WTC11 (cell line): ENCODE measurements at places on chromosomes 5 and 9. TPM values are rescaled to one million over a fixed set of nuclear protein-coding genes. Genes with fewer than 3 reads are reported as not detected.

DNA sequence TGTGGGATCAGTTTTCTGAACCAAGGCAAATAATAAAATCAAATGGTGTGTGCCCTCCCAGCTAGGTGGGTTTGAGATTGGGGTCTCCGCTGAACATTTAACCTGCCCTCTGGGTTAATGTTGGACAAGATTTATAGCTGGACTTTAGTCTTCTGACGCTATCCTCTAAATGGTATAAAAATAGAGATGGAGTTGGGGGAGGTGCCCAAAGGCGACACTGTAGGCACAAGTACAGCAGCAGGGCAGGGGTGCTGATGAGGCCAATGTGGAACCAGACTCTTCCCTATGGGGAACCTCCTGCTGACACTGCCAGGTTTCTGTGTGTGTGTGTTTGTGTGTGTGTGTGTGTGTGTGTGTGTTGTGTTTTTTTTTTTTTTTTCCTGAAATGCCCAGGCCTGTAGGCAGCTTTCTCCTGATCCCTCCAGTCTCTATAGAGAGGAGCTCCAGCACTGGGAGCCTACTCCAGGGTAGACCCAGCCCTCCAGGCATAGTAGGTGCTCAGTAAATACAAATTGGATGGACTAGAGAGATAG, 37.9 kb downstream of the PCDH1 start:
- DNase-seq, result no peak

ARID3C gene
- 0.14 to 0.23 TPM (median 0.15 TPM) in 3 replicates for total RNA-seq

DNA sequence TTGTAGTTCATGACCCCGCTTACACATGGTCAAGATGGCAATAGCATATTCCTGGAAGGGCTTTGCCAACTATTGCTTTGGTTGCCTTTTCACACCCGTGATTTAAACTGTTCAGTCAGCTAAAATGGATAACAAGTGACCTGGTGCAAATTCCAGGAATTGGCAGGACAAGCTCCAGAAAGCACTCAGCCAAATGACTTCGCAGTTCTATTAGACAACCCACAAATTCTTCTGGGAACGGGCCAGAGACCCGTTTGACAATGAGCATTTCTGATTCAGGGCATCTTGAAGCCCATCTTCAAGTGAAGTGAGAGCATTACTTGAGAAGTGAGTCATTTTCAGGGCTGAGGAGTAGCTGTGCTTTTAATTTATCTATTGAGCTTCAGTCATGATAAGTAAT, 165.0 kb downstream of the DROSHA start:
- no peak for DNase-seq

DNA sequence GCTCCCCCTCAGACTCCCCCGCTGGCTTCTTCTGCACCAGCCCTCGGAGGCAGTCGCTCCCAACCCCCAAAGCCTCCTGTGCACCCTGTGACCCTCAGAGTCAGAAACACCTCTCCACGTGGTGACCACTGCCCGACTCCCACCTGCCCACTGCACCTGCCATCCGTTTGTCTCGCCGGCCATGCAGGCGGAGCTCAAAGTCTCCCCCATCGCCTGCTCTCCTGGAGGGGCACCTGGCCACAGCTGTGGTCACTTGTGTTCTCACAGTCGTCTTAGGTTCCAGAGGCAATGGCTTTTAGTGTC, 38.2 kb downstream of the MRPL36 start:
- DNase-seq, result no peak

PHYHD1 gene
- total RNA-seq, result 14.6 to 21.3 TPM (median 20.0 TPM) in 3 replicates

- no peak for DNase-seq
Measured at GRCh38 chr9:133153227-133154096, 10.3 kb downstream of the GBGT1 start.

DNA sequence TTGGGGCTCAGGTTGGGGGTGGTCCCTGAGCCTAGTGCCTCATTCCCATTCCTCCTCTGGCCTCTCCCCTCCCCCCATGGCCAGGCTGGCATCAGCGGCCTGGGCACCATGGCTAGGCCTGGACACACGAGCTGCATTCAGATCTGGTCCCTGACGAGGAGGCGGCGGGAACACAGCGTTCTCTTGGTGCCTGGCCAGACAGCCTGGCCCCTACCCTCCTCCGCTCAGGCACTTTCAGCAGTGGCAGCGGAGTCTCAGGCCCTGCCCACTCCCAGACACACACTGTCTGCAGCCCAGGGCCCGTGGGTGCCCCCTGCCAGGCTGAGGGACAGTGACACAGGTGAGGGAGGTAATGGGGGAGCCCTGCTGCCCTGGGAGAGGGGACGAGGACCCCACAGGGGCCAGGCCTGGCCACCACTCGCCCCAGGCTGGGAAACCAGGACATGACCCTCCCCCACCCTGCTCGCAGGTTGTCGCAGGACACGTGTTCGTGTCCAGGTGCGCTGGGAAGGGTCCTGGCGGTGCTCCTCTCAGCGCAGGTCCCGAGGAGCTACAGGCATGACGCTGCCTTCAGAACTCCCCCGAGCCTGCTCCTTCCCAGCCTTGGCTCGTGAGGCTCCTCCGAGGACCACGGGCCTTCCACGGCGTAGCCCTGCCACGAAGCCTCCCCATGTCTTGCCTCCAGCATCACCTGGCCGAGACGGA, 19.9 kb upstream of the UBAC1 start:
- no peak for DNase-seq
